ENCODE measurements at places on chromosomes 12 and 14.
A peak's percentile ranks its signal among the peaks of the same experiment; 100 is the strongest.

DNA sequence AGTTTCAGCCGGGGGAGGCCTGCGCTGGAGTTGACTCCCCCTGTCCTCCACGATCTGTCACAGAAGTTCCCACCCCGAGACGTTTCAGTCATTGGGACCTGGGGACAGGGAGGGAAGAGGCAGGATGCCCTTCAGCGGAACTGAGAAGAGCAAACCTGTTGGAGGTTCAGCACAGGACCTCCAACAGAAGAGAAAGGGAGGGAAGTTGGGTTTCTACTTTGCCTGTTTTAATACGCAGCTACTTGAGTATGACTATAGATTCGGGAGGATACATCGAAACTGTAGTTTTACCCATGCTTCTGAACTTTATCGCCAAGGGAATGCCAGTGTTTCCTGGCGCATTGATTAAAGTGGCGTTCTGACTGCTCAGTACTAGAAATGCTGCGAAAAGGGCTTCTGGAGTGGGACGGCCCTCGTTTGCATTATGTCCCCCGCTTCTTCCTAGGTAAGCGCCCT is 2.3 kb upstream of the DUSP6 start:
- peak; percentile 36 for DNase-seq

- no peak for DNase-seq
Observed at GRCh38 chr14:84112589-84112988, 1417.4 kb upstream of the FLRT2 start.

DNA sequence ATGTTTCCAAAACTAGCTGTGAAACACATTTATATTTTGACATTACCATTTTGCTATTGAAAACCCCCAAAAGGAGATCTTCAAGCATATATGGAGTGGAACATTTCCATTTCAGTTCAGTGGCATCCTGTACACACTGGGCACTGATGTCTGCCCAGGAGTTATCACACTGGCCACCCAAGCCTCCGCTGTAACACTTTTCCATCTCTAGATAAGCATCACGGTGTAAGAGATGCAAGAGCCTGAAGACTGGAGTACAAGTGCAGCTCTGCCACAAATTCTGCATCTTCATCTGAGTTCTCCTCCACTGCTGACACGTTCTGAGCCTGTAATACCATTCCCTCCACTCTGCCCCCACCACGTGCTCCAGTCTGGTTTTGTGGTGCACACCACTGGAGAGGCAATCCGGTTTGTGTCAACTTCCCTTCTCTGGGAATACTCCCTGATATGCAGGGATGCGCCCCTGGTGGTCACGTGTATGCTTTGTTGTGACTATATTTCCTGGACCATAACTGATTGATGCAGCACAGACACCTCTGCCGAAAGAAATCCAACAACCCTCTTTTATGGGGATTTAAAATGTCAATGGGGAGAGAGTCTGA is 12.7 kb downstream of the SPTLC2 start:
- no peak for DNase-seq

DNA sequence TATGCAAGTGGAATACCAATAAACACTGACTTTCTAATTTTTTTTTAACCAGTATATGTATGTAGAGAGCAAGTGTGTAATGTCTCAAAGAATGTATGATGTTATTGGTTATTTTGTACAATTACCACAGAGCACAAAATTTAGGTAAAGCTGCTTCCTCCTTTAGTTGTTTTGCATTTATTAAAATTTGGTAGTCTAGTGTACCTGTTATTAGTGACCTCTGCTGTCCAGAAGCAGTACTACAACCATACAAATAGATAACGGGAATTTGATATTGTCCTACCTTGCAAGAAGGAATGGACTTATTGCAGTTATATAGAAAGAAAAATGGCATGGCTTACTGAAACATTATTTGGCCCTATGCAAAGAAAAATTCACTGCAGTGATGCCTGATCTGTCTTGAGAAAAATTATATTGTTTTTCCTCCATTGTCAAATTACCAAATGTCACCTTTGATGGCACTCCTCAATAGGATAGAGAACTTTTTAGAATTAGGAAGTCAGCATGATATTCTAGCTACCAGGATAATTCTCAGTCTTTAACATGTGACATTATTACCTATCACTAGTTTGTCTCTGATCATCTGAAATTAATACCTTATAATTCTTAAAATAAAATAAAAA is 153.9 kb upstream of the RMST start:
- DNase-seq: peak; percentile 78

- DNase-seq: no peak
Observed at GRCh38 chr14:104752423-104752734, 568 bp upstream of the SIVA1 start.

GRCh38 chr14:71610797-71611196 is 321.4 kb upstream of the RGS6 start:
- DNase-seq: no peak
